Activated CD4-positive, alpha-beta T cell treated with anti-CD3 and anti-CD28 coated beads, Interleukin-2, amount 50 U/mL, for 1 hour (primary cell): ENCODE measurements at places on chromosomes 5 and 9.

DNA sequence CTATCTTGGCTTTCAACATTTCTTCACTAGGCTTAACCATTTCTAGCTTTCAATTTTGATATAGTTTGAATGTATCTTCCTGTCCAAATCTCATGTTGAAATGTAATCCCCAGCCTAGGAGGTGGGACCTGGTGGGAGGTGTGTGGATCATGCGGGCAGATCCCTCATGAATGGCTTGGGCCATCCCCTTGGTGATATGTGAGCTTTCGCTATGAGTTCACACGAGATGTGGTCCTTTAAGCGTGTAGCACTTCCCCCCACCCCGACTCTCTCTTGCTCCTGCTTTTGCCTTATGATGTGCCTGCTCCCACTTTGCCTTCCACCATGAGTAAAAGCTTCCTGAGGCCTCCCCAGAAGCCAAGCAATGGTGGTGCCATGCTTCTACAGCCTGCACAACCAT, 40.6 kb downstream of the PHAX start:
- no peak for DNase-seq

DNA sequence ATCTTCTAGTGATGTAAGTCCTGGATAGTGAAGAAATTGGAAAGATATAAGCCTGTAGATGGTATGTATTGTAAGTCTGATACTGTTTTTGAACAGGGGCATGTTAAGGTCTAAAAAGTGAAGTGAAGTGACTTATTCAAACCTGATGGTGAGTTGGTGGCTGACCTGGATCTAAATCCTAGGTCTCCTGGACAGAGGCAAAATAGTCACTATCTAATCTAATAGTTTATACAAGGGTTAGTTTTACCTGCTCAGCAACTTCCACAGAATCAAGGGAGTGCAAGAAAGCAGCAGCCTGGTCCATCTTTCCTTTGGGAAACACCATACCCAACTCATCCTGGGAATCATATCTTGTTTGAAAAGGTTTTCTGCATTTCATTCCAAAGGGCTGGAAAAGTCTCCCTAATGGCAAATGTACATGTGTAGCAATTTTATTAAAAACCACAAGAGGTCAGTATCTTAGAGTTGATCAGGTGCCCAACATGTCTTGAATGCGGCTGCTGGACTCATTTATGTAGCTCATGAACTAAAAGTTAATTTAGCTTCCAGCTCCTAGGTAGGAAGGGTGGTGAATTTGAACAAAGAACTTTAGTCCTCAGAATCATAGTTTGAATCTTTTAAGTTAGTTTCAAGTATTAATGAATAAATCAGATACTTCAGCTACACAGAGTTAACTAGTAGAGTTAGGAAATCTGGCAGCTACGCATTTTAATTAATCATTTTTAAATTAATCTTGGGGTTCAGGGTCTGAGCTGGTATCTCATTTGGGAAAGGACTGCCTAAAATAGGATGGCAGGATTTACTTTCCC, 26.0 kb downstream of the SKP2 start:
- DNase-seq, result no peak

- DNase-seq, result no peak
Measured at GRCh38 chr9:6305954-6306563, 22.1 kb upstream of the TPD52L3 start.

GRCh38 chr5:41863871-41864486, 6.2 kb downstream of the OXCT1 start:
- DNase-seq, result no peak

- no peak for DNase-seq
Measured at GRCh38 chr5:88687373-88687911, 195.5 kb downstream of the MEF2C start.

- DNase-seq, result peak; percentile 33
Measured at GRCh38 chr9:20209391-20210340, 412.6 kb downstream of the MLLT3 start.

GRCh38 chr9:116546711-116547581, 140.2 kb upstream of the TRIM32 start:
- no peak for DNase-seq
